ENCODE measurements at places on chromosomes 1 and 21. TPM values are rescaled to one million over a fixed set of nuclear protein-coding genes. Genes with fewer than 3 reads are reported as not detected.

The PWP2 gene
- total RNA-seq: 21.7 TPM

DNA sequence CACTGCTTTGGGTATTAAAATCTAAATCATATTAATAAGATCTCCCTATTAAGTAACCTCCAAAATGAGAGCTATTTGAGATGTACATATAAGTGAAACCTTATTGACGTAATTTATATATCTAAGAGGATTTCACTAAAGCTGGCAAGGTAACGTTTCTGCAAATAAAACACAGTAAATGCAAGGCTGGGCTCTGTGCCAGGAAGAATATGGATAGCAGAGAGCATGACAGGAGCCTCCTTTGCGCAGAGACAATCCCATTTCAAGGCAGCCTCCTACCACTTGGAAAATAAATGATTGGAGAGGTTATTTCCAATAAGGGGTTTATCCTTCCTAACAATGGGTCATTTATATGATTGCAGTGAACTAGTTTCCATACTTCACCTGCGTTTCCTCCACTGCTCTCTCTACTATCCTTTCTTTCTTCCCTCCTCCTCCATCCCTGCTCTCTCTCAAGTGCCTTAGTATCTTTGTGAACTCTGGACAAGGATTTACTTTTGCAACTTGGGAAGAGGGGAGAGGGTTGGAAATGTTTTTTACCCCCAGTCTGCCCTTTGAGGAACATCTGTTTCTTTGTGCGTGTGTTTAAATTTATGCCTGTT is 3.0 kb upstream of the NFIA start:
- ATAC-seq: no peak

DNA sequence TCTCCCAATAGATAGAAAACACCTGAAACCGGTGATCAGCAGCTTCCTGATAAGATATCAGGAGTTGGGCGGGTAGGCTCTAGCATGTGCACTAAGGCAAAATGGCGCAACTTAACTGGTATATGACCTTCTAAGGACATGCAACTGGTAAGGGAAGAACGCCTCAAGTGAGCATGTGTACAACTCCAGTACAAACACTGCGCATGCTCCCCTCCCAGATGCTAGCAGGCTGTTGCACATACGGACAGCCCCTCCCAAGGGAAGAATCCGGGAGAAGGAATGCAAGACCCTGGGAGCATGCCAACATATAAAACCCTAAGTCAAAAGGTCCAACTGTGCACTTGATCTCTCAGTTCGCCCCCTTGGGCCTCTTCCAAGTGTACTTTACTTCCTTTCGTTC is 110.8 kb downstream of the TSEN15 start:
- ATAC-seq: no peak

DNA sequence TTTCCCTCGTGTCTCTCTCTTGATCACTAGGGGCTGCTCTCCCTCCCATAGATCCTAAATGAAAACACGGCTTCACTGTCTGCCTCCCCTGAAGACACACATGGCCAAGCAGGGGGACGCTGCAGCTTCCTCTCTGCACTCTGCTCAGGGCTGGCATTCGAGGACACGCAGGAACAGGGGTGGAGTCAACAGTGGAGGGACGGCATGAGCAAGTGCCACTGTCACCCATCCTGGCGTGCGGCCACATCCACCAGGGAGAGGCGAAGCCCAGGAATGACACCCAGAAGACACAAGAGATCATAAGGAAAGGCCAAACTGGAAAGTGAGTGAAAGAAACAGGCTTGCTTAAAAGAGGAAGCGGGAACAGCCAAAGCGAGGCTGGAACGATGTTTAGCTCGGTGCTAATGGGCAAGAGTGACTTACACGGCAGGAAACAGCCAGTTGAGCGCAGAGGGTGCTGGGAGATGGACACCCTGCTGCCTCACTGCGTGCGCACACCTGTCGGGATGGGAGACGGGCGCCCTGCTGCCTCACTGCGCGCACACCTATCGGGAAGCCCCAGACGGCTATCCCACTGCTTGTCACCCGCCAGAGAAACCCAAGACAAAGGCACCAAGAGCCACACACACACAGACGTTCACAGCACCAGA is 13.6 kb upstream of the C1QTNF12 start:
- no peak for ATAC-seq

GRCh38 chr1:33872683-33873082 is 8.8 kb downstream of the HMGB4 start:
- ATAC-seq: no peak

GRCh38 chr1:96072021-96072420 is 649.6 kb upstream of the PTBP2 start:
- ATAC-seq: peak; percentile 43

The GUCA2A gene
- not detected for total RNA-seq

DNA sequence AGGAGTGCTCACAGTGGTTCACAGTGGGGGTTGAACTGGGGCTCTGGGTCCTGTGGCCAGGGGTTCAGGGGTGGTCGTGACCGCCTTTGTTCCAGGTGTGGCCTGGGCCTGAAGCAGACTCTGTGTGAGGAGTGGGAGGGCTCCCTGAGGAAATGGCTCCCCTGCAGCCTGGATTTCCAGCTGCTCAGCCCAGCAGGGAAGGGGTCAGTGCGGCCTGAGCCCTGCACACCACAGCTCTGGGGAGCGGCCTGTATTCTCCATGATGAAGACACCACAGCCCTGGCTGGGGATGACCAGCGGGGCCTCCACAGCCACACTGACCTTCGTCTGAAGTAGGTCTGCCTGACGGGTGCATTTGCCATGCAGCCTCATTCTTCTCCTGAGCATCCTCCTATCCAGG is 16.7 kb downstream of the PYCR2 start:
- ATAC-seq: no peak

The FLG2 gene
- 0.08 TPM for total RNA-seq

GRCh38 chr1:11498956-11499594 is 20.1 kb downstream of the DISP3 start:
- ATAC-seq: no peak

The ADCY10 gene
- total RNA-seq: 2.6 TPM

The CSMD2 gene
- total RNA-seq: 1.1 TPM

- no peak for ATAC-seq
Measured at GRCh38 chr1:7339953-7340352, 431.1 kb upstream of the VAMP3 start.

DNA sequence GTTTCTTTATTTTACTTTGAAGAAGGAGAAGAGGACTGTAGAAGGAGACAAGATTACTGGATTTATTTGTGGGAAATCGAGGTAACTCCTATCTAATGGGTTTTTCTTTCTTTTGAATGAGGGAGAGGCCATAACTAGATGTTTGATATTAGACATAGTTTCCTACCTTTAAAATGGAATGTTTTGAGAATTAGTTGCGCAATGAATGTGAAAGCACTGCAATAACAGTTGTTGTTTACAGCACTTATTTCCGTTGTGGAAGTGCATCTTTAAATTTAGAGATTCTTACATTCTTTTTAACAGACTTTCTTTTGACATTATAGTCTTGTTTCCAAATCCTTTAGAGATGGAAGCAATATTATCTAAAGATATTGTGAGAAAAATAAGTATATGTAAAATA is 229.0 kb downstream of the SRGAP2C start:
- no peak for ATAC-seq

DNA sequence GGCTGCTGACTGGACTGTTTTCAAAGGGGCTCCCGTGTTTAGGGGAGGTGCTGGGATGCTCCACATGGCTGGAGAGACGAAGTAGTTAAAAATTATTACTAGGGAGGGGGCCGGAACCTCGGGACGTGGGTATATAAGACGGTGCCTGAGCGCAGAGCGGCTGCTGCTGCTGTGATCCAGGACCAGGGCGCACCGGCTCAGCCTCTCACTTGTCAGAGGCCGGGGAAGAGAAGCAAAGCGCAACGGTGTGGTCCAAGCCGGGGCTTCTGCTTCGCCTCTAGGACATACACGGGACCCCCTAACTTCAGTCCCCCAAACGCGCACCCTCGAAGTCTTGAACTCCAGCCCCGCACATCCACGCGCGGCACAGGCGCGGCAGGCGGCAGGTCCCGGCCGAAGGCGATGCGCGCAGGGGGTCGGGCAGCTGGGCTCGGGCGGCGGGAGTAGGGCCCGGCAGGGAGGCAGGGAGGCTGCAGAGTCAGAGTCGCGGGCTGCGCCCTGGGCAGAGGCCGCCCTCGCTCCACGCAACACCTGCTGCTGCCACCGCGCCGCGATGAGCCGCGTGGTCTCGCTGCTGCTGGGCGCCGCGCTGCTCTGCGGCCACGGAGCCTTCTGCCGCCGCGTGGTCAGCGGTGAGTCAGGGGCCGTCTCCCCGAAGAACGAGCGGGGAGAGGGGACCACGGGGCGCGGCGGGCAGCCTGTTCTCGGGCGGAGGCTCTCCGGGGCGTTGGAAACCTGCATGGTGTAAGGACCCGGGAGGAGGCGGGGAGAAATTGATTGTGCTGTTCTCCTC is at the start of gene CHODL:
Gene CHODL, plus strand, starts transcription at position 163 of the 793 bp plus-strand sequence. Its CDS starts 391 bp downstream, at position 554.
- ATAC-seq: peak; percentile 87

- ATAC-seq: no peak
Measured at GRCh38 chr1:40768146-40768990, 15.2 kb upstream of the KCNQ4 start.

DNA sequence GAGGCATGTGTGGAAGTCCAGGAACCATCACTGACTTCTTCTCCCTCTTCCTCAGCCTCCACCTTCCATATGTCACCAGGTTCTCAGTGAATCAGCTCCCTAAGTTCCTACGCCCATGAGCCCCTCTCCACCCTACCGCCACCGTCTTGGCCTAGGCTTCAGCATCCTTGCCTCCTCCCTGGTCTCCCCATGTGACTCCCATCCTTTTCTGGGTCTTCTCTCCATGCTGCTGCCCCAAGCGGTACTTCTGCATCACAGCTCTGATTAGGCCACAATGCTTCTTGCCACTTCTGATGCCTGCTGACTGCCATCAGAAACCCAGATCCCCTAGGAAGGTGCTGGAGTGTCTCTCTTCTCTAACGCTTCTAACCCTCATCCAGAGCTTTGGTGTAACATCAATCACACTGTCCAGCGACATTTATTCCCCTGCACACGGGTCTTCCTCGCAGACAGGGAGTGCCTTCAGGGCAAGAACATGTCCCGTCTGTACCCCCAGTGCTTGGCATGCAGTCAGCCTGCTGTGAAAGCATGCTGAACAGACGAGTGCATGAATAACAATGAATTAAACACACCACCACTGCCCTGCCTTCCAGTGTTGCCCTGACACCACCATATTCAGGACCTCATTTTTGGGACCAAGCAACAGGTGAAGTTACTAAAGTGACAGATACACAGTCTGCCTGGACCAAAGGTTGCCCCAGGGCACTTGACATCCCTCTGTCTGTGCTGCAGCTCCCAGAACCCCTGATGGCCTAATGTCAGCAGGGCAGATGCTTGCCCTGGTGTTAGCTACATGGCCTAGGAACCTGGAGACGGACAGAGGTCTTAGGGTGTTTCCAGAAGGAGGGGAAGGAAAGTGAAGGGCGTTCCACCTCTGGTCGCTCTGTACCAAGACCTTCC is 158.7 kb upstream of the EDN2 start:
- ATAC-seq: no peak

- peak; percentile 49 for ATAC-seq
Measured at GRCh38 chr1:154533952-154534844, 24.3 kb downstream of the UBE2Q1 start.

GRCh38 chr1:116986421-116987255 is 14.9 kb upstream of the CD101 start:
- ATAC-seq: no peak

- no peak for ATAC-seq
Measured at GRCh38 chr1:70475023-70475422, 64.0 kb downstream of the CTH start.

The KRTAP19-2 gene
- total RNA-seq: not detected

- no peak for ATAC-seq
Measured at GRCh38 chr1:240784776-240785175, 172.8 kb upstream of the GREM2 start.

The KANK4 gene
- 1.7 TPM for total RNA-seq

Measured in motor neuron (in vitro differentiated cells).